Activated T-cell treated with anti-CD3 and anti-CD28 coated beads, Interleukin-2, amount 50 U/mL, for 4 hours (primary cell): ENCODE measurements at places on chromosomes 5 and 9.

GRCh38 chr5:52870448-52870847, 82.7 kb downstream of the ITGA1 start:
- no peak for DNase-seq

- no peak for DNase-seq
Measured at GRCh38 chr5:82351754-82352145, 73.6 kb upstream of the RPS23 start.

GRCh38 chr5:14471507-14471906, 110.1 kb upstream of the OTULINL start:
- no peak for DNase-seq

- DNase-seq: no peak
Measured at GRCh38 chr5:150801117-150801927, 22.8 kb downstream of the SMIM3 start.

GRCh38 chr5:174323878-174324281, 278.4 kb downstream of the NSG2 start:
- DNase-seq: no peak

GRCh38 chr5:109669991-109670706, 19.6 kb upstream of the MAN2A1 start:
- DNase-seq: no peak

DNA sequence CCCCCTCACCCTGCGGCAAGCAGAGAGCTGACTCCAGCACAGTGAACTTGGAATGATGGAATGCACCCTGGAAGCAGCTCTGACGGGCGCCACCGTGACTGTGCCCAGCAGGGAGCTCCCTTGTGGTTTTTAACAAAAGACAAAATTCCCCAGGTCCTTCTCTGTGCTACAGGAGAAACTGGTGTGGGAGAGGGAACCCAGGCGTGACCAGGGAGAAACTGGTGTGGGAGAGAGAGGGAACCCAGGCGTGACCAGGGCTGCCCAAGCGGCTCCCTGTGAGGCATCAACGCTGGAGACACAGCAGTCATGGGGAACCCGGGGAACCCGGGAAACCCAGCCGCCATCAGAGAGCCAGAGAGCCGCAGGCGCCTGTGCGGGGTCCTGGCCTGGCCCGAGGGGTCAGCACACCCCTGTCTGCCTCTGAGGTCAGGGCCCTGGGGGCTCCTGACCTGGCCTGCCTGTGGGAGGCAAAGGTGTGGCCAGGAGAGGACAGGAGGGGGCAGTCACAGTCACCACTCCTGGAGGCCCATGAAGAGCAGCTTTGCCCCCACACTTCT, 3.1 kb upstream of the AHRR start:
- no peak for DNase-seq

DNA sequence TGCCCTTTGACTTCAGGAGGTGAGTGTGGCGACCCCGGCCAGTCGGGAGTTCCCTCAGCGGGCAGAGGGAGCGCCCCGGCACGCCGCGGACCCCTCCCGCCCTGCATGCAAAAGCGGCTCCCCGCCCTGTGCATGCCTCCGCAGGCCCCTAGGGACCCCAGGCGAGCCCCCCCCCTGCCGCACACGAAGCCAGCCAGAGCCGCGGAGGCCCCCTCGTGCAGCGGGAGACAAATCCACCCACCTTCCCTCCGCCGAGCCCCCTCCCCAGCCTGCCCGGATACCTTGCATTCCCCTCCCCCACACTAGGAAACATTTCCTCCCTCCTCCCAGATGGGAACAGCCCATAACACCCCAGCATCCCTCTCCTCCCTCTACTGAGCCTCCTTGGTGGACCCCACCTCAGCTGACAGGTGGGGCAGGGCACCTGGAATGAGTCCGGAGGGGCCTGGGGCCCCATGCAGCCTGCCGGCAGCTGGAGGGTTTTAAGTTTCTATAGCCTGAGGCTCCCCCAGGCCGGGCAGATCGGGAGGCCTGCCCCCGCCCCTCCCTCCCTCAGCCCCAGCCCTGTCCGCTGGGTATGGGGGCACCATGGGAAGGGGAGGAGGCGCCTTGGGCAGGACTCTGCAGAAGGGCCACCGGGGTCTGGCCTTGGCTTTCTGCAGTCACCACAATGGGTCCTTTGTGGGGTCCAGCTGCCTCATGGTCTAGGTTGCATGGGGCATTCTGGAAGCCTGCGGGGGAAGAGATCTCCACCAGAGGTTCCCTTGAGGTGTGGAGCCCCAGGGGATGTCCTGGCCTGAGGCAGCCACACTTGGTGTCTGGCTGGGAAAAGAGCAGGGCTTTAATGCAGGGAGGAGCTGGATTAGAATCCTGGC, 601 bp downstream of the ERGIC1 start:
- peak; percentile 17 for DNase-seq

DNA sequence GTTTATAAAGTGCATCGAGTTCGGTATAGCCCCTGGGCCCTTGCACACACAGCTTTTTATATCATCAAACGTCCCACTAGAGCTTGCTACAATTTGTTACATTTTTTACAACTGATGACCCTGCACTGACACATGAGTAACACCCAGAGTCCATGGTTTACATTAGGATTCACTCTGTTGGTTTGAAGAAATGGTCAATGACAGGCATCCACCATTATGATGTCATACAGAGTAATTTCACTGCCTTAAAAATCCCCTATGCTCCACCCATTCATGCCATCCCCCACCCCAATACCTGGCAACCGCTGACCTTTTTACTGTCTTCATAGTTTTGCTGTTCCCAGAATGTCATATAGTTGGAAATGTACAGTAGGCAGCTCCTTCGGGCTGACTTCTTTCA, 130.2 kb downstream of the MED10 start:
- DNase-seq: no peak

GRCh38 chr5:64165500-64166200, at the start of gene RNF180:
Gene RNF180, plus strand, starts transcription at chr5:64165843. Its CDS starts 34,965 bp downstream, at chr5:64200808.
- DNase-seq: no peak

DNA sequence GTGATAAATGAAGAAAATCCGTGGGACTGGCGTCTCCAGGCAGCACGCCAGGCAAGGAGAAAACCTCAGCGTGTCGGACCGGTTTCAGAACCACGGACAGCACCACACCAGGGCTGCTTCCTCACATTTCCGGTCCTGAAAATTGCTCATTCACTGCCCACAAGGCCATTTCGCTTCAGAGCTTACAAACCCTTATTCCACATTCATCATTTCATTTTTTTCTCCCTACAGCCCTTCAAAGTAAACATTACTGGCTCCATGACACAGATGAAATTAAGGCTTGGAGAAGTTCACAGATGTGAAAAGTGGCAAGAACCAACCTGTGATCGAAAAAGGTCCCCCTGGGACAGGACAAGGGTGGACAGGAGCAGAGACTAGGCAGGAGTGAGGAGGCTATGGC, 1.5 kb upstream of the GPRIN1 start:
- DNase-seq: peak; percentile 29

DNA sequence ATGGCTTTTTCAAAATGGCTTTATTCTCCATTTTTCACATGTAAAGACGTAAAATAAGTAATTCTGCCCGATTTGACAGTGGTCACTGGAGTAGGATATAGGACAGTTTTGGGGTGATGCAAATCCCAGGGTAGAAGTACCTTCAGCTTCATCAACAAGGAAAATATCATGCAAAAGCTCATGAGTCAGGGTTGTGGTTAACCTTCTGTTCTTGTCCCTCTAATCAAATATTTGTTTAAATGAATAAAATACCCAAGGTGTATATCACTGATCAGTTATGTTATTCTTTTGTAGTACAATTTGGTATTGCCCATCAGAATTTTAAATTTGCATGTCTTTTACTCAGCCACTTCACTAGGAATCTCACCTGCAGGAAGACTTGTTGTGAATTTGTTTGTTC, 40.0 kb downstream of the FBXL7 start:
- DNase-seq: no peak

GRCh38 chr5:110458313-110458712, 268.2 kb downstream of the TMEM232 start:
- no peak for DNase-seq

GRCh38 chr5:12114075-12114474, 209.8 kb upstream of the CTNND2 start:
- DNase-seq: no peak

DNA sequence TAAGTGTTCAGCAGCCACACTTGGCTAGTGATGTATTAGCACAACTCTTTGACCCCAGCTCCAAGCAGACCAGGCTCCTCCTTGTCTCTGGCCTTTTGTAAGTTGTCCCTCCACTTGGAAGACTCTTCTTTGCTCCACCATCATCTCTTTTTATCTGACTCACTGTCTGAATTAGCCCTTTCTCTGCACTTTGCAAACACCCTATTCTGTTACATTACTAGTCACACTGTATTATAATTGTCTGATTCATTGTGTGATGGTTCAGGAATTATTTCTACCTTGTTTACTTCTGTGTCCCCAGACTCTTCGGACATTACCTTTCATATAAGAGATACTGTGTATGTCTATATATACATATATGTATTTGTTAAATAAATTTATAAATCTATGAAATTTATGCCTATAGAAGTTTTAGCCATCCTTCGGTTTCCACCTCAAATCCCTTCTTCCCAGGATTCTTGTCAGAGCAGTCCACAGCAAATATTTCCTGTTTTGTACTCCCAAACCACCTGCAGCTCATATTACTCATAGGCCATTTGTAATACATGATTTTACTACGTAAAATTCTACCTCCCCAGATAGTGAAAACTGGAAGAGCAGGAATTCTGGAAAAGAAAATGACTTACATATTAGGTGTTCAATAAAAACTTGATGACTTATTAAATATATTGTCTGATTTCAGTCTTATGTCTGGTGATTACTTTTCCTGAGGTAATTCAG, 69.0 kb downstream of the MTAP start:
- DNase-seq: no peak

- no peak for DNase-seq
Measured at GRCh38 chr9:136147890-136148714, 29.4 kb upstream of the TMEM250 start.

- DNase-seq: no peak
Measured at GRCh38 chr5:23840083-23840482, 332.7 kb downstream of the PRDM9 start.

DNA sequence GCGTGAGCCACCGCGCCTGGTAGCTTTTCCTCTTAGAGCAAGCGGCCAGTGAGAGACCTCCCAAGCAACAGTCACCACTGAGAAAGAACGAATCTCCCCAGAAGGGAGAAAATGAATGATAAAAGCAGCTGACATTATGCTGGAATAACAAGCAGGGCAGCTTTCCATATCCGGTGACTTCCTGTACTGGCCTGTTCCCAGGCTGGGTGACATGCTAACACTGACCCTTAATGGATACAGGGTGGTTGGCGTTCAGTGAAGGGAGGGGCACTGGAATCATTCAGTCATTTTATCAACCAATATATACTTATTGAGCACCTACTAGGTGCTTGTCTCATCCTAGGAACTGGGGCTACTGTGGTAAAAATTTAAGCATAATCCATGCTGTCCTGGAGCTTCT, 357.3 kb upstream of the PANK3 start:
- DNase-seq: no peak

DNA sequence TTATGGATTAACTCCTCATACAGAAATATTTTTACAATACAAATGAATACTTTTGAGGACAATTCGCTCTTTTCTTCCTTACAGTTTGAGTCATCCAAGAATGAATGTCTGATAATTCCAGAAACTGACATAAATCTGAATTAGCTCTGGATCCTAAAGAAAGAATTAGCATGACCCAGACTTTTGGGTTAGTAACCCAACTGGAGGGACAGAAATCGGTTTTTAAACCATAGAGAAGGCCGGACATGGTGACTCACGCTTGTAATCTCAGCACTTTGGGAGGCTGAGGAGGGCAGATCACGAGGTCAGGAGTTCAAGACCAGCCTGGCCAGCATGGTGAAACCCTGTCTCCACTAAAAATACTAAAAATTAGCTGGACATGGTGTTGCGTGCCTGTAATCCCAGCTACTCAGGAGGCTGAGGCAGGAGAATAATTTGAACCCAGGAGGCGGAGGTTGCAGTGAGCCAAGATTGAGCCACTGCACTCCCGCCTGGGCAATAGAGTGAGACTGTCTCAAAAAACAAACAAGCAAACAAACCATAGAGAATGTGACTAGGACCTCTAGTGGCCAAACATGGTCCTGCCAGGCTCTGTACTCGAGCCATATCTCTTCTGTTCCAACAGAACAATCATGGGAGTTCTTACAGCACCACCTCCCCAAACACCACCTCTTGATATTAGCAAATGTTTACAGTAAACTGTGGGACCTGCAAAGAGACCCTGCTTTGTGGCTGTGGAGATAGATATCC, 44.8 kb downstream of the LURAP1L start:
- no peak for DNase-seq

GRCh38 chr5:153672347-153673090, 182.0 kb downstream of the GRIA1 start:
- no peak for DNase-seq

DNA sequence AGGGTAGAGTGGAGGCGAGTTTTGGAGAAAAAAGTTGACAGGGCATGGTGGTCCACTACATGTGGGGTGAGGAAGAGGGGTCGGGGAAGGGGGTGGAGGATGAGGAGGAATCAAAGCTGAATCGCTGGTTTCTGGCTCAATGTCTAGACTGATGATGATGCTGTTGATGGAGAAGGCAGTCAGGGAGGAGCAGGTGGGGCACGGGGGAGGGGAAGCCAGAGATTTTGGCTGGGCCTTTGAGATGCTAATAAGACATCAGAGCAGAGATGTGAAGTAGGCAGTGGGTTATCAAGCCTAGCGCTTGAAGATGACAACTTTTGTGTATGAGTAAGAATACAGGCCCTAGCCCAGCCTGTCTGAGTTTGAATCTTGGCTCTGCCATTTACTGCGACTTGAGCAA, 32.4 kb upstream of the TTC23L start:
- no peak for DNase-seq

DNA sequence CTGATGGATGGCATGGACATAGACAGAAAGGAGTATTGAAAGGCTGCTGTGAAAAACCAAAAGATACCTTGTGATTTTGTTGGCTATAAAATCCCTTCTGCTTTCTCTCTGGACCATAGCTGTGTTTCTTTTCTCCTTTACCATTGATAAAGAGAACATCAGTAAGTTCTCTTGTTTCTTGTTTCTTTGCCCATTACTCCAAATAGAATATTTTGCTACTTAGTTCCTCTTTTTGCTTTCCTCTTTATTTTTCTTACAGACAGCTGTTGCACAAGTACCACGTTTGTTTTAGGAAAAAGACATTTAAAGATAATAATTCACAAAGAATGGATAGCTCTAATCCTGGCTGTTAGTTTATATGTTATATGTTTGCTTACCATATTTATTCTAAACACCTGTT, 1129.2 kb downstream of the DTWD2 start:
- DNase-seq: no peak

- DNase-seq: no peak
Measured at GRCh38 chr5:3837506-3837905, 241.9 kb downstream of the IRX1 start.

DNA sequence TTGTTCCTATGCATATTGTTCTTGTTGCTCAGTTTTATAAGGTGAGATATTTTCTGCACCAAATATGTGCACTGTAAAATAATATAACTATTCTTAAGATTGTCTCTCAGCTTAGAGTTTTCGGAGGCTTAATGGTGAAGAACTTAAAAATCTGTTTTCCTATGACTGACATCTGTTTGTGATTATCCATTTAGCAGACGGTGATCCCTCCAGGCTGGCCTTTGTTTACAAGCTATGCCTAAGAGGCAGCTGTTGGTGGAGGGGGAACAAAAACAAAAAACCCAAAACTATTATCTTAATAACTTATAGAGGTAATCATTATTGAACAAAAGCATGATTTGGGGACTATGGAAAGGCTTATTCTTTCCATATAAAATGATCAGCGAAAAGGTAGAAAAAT, 658 bp downstream of the PDCD1LG2 start:
- no peak for DNase-seq
